Urothelium cell line (cell line): ENCODE measurements at places on chromosomes 7 and 10.
A peak's percentile ranks its signal among the peaks of the same experiment; 100 is the strongest.

DNA sequence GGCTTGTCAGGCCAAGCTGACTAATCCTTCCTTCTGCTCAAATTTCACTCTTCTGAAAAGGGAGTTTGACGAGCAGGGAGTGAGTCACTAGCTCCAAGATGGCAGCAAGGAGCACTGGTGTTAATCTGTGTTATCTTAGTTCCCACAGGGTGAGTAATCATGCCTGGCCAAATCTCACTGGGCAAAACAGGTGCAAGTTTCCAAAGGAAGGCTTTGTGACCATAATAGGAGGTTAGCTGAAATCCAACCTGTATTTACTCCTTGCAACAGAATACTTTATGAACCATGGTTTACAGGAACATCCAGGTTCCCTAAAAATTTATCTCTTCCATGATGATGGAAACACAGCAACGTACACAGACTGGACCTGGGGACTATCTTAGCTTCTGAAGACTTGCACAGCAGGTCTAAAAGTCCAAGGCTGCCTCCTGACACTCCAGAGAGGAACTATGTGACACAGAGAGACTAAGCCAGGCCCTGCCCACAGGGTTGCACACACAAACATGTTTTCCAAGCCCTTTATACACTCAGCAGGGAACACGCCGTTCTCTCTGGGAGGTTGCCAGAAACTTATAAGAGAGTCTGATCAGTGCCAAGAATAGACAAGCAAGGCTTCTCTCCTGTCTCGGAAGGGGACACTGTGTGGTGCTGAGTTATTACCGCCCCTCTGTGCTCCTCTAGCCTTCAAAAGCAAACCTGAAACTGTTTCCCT, 46.3 kb downstream of the PDK4 start:
- DNase-seq = peak; percentile 95

- DNase-seq = no peak
Measured at GRCh38 chr7:145959981-145960380, 156.6 kb upstream of the CNTNAP2 start.

GRCh38 chr7:139727151-139727705, 50.6 kb downstream of the HIPK2 start:
- no peak for DNase-seq

- no peak for DNase-seq
Measured at GRCh38 chr7:76121044-76121443, 73.1 kb downstream of the MDH2 start.

DNA sequence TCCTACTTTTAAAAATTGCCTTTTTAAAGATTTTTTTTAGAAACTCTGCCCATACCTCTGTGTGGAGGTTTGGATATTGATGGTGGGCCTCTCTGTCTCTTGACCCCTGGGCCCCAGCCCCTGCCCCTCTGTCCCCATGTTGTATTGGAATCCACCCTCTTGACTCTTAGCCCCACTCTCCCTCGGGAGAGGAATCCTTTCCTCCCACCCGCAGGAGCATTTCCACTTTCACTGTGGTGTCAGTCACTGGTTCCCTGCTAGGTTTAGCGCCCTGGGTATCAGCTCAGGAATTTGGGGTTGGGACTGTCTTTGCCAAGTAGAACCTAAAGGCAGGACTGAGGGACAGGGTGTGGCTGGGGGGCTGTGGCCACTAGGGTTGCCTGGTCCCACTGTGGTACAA, 10.1 kb downstream of the PFKFB3 start:
- no peak for DNase-seq

- no peak for DNase-seq
Measured at GRCh38 chr10:43221419-43222209, 45.3 kb downstream of the RASGEF1A start.
